ENCODE measurements at places on chromosomes 6 and 20. TPM values are rescaled to one million over a fixed set of nuclear protein-coding genes. Genes with fewer than 3 reads are reported as not detected.

DNA sequence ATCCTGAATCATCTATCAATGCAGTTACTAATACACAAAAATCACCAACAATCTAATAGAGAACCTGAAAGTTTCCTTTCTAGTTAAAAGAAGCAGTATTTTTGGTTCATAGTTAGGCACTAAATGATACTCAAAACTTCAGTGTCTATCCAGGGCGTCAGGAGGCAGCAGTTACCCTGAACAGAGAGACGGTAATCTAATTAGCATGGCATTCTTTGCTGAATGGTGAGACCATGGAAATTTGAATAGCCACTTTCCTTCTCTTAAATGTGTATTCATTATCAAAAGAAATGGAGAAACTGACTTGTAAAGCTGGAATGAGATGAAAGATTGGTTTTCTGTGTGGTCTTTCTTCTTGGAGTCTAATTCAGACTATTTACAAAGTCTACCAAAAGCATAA lies 146.6 kb upstream of the BMP5 start:
- DNase-seq: no peak

DNA sequence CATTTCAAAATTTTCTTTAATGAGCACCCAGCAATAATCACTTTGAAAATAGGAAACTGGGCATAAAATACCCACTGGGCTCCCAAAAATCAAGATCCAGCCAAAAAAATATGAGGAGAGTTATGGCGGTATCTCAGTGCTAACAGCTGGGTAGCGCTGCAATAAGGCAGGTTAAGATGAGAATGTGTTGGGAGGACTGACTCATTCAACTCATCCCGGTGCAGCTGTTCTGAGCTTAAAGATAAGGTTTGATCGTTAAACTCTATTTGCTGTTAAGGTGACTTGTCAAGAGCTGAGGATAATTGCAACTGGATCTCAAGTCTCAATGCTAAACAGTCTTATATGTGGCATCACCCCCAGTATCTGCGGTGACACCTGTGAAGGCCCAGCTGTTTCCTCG lies 507.7 kb downstream of the EPM2A start:
- no peak for DNase-seq

- no peak for DNase-seq
Measured at GRCh38 chr20:19024296-19025035, 188.0 kb upstream of the SLC24A3 start.

- DNase-seq: no peak
Measured at GRCh38 chr6:165049362-165049761, 260.0 kb downstream of the C6orf118 start.

GRCh38 chr6:22222469-22222868 lies 74.4 kb downstream of the PRL start:
- DNase-seq: no peak

DNA sequence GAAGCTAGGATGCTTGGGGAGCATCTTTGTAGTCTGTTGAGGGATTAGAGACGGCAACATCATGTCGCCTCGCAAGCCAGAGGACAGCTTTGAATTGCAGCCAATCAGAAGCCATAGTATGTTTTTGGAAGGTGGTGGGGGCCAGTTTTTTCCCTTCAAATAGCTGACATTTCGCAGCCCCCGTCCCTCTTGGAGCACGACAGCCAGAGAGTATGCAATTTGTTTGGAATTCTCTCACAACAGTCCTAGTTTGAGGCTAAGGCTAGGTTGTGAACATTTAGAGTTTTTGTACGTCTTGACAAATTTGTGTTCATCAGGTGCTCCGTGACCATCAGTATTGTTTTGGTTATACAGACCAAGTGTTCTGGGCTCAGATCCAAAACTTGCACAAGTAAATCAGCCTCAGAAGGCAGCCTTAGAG lies 83.3 kb downstream of the PLCB1 start:
- no peak for DNase-seq

Gene LBP
- total RNA-seq: 13.7 TPM

Gene TBPL1
- total RNA-seq: 19.6 TPM

Gene SAMD10
- 1.5 TPM for total RNA-seq

Gene PSMA7
- 194 TPM for total RNA-seq

Measured in posterior vena cava (tissue), 2 donors.